ENCODE measurements at places on chromosomes 13 and 19.
A peak's percentile ranks its signal among the peaks of the same experiment; 100 is the strongest.

GRCh38 chr19:38542040-38542439 is 75.7 kb downstream of the MAP4K1 start:
- DNase-seq = no peak

GRCh38 chr13:44267980-44268379 is 105.6 kb upstream of the SERP2 start:
- no peak for DNase-seq

DNA sequence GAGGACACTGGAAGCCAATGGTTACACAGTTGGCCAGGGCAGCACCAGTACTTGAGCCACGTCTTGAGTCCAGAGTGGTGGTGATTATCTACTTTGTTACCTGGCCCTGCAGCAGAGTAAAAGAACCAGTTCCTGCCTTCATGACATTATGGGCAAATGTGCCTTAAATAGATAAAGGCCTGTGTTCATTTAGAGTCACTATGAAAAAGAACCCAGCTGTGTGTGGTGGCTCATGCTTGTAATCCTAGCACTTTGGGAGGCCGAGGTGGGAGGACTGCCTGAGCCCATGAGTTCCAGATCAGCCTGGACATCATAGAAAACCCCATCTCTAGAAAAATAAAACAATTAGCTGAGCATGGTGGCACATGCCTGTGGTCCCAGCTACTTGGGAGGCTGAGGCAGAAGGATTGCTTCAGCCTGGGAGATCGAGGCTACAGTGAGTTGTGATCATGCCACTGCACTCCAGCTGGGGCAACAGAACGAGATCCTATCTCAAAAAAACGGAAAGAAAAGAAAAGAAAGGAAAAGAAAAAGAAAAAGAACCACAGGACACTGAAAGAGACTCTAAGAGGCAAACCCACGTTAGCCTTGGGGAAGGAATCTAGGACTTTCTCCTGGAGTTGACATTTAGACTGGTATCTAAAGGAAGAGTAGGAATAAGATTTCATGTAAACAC is 3.4 kb upstream of the IRF2BP1 start:
- DNase-seq = no peak

GRCh38 chr13:72221276-72221962 is 354.4 kb upstream of the DACH1 start:
- DNase-seq = no peak

DNA sequence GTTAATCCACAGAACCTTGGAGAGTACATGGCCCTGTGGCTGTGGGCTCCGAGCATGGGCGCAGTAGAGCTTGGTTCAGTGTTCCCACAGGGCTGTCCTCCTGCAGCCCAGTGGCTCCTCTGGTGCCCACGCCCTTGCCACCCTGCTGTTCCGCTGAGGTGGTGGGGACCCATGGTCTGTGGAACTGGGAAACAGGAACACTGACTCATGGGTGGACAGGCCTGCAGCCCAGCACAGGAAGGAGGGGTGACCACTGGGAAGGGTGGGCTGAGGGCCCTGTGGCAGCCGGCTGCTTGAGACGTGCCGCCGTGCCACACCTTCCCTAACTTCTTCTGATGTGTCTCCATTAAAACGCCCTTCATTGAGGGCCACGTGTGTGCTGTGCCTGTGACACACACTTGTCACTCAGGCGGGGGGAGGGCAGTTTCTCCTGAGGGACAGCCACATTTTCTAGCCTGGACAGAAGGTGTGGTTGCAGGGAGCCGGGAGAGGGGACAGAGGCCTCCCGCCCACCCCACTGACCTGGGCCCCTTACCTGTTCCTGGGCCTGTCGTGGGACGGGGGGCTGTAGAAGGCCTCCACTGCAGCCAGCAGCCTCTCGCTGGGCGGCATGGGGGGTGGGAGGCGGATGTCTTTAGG is 21.1 kb downstream of the CHERP start:
- DNase-seq = no peak

DNA sequence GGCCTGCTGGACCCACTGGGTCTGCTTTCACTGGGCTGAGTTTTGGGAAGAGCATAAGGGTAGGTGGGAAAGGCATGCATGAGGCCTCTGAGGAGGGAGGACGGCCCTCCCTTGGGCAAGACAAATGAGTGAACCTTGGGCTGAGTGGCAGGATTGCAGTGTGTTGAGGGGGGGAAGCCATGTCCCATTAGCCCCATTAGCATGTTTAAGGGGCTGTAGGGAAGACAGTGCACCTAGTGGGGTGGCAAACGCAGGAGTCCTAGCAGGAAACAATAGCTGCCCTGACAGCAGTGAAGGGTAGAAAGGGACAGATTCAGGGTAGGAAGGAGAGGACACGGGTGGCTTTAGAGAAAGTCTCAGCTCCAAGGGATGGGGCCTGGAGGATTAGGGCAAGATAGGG is 3.1 kb upstream of the ZBTB45 start:
- DNase-seq = no peak

DNA sequence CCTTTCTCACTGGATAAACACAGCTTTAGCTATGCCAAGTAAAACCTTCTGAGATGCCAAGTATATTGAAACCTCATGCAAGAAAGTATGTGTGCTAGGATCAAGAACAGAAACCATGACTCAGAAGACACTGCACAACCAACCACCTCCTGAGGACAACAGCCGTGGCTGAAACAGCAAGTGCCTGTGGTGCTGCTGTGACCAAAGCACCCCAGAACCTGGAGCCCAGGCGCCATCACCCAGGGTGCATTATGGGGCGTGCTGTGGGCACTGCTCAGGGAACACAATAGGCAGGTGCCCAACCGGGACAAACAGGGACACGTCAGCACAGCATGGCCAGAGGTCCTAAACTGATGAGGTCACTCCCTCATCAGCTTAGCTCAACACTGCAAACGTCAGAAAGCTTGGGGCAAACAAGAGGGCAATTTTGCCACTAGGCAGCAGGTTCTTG is 101.3 kb upstream of the SLC15A1 start:
- DNase-seq = no peak

DNA sequence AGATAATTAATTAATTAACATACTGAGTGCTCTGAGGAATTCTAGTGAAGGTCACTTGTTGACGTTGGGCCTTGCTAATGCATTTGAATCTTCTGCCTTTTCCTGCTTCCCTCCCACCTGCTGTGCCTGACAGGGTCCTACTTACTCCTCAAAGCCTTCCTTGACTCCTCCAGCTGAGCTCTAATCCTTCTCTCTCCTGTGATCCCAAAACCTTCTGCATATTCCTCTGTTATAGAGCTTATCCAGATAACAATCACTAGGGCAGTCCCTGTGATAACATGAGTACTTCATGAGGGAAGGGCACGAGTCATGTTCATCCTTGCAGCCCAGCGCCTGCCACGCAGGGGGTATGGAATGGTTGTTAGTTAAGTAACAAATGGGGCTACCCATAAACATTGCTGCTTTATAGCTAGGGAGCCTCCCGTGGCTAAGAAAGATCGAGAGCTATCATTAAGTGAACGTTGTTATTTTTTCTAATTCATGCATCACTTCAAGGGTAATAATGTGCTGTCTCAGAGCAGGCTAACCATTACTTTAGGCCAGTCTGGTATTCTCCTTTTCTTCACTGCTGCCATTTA is 19.1 kb upstream of the SPATA13 start:
- no peak for DNase-seq

DNA sequence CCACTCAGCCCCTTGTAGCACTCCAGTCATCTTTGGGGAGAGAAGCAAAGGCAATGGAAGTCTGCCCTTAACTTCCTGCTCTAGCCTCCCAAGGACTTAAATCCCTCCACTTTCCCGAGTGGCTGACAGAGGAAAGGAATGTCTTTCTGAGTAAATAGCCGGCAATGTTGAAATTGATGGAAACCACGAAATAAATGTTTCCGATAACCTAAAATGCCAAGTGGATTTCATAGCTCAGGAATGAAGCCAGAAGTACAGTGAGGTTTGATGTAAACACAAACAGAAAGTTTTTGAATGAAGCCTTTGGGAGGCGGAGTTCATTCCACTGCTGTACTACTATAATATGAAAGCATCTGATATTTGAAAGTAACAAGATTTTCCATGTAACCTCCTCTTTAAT is 14.0 kb upstream of the TBC1D4 start:
- DNase-seq = no peak

DNA sequence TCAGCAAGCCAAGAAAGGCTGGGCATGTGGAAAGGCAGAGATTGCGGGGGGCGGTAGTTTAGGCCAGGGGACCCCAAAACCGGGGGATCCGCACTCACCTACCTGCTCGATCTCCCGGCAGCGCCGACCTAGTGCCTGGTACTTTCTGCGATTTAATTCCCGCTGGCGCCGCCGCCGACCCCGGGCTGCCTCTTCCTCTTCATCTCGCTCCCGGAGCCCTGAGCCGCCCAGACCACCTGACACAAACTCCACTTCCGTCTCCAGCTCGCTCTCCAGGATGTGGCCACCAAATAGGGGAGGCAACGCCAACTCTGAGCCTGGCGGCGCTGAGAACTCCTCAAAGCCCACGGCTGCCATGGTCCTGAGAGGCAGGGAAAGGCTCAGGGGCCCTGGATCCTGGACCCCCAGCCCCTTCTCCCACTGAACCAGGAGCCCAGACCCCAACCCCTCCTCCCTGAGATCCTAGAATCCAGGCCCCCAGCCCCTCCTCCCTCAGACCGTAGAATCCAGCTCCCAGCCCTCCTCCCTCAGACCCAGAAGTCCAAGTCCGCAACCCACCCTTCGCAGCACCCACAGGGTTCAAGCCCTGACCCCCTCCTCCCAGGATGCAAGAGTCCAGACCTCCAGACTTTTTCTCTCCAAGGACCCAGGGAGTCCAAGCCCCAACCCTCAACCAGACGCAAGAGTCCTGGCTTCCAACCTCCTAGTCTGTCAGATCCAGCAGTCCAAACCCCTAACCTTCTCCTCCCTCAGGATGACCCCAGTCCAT is 933 bp downstream of the TFPT start:
- no peak for DNase-seq

DNA sequence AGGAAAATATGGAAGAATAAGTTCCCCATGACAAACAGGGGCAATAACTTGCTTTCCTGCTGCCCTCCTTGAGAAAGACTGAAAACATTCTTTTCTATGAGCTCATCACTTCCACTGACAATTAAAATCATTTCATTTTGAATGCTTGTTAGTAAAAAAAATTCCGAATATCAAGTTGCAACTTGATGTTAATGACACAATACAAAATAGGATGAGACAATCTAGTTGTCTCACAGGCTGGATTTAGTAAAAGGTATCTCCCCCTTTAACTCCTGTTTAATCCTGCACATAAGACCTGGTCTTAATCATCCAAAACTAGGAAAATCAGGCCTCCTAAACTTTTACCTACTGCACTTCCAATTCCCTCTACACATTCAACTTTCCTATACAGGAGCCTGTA is 24.7 kb downstream of the IRS2 start:
- DNase-seq = no peak

DNA sequence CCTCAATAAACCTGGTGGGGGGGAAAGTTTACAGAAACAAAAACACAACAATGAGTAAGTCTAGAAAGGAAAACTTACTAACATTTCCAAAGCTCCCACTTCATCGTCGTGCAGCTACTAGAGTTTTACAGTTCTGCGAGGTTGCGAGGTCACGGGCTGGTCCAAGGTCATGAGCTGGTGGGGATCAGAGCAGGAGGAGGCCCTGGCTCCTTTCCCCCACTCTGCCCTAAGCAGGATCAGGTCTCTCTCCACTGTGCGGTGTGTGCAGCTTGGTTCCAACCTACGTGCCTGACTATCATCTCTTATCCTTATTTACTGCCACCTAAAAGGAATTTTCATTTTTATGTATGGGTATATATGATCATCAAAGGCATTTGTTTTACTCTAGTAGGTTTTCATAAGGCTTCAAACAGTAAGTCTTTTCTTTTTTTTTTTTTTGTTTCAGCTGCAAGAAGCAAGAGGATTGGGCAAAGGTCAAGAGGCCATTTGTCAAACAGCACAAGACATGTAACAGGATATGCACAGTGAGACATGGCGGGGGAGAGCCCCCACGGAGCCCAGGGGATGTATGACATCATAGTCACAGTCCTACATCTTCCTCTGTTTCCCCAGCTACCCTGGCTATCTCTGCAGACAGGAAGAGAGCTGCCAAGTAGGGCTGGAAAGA is 76.6 kb upstream of the POMP start:
- no peak for DNase-seq

- no peak for DNase-seq
Observed at GRCh38 chr13:49436890-49437289, 7.0 kb downstream of the CAB39L start.

DNA sequence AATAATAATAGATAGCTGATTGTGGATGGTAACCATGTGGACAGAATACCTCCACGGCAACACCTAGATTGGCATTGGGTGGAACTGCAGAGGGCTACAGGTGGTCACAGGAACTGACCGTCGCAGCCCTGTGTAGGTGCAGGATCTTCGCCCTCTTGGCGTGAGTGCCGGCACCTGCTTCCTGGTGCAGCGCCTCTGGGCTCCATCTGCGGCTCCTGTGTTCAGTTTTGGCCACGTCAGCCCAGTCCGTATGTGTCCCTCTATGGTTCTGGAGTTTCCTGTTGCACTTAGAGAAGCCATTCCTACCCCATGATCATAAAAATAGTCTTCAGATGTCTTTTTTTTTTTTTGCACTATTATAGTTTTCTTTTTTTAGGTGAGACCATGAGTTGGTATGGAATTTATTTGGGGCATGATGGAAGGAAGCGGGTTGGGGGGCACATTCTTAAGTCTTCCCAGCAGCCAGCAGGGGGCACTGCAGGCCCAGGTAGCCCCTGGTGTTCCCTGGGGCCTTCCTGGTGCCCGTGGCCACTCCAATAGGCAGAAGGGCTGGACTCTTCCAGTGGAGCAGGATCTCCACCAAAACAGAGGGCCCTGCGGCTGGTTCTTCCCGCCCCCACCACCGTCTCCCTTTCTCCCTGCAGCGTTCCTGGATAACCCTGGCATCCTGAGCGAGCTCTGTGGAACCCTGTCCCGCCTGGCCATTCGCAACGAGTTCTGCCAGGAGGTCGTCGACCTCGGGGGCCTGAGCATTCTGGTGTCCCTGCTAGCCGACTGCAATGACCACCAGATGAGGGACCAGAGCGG is 10.1 kb upstream of the SLC25A42 start:
- peak; percentile 13 for DNase-seq

- DNase-seq = no peak
Observed at GRCh38 chr19:35171730-35172129, 17.2 kb downstream of the FXYD5 start.

- DNase-seq = no peak
Observed at GRCh38 chr19:5950741-5951140, 27.2 kb downstream of the RANBP3 start.

DNA sequence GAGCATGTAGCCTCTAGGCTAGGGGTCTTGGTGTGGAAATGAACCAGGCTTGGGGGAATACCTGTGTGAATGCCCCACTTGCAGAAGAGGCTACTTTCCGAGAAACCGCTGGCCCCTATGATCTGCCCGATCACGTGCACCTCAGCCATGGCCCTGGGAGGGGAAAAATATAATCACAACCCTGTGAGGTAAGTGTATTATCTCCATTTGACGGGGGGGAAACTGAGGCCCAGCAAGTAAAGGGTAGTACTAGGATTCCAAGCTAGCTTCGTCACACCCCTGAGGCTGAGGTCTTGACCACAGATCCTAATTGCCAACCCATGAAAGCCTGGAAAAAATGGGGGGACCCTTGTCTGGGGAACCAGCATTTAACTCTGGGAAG is 587 bp downstream of the B9D2 start:
- no peak for DNase-seq

DNA sequence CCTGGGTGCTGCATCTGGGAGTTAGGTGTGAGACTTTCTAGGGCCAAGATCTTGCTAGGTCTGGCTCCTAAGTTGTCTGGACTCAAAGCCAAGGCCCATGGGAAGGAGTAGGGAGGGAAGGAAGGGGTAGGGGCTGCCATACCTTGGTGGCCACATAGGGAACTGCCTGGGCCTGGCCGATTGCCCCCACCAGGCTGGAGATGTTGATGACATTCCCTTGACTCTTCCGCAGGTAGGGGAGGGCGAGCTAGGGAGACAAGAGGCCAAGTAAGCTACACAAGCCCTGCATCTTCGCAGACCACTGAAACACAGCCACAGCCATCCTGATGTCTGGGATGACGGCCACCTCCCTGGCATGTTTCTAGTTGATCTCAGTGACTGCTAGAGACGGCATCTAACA is 4.1 kb upstream of the BCAT2 start:
- DNase-seq = no peak
